HT1080 (cell line): ENCODE measurements at places on chromosomes 2 and 18.

DNA sequence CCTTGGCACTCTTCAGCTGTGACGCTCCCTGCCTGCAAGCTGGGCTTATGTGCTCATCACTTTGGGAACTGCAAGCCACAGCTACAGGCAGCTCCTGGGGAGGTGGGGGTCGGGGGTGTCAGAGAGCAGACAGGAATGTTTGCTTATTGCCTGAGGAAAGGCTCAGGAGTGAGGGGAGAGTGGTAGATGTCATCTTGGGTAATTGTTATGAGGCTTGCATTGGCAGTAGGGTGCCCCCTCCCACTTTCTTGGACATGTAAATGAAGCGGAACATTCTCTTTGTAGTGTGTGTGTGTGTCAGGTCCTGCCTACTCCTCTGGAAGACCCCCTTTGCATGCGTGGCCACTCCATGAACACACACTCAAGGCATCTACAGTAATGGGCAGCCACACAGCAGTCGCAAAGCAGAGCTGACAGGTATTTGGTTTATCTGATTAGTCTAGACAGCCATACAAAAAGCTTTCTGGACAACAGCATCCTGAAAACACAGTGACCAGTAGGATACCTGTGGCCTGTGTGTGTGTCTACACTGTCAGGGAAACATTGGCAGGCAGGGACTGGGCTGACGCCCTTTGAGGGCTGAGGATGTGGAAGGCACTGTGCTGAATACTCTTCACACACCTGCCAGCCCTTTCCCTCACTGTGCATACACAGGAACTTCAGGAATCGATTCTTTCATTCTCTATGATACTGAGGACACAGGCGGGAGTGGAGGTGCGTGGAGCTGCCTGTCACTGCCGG, 17.1 kb upstream of the MC2R start:
- DNase-seq = no peak

DNA sequence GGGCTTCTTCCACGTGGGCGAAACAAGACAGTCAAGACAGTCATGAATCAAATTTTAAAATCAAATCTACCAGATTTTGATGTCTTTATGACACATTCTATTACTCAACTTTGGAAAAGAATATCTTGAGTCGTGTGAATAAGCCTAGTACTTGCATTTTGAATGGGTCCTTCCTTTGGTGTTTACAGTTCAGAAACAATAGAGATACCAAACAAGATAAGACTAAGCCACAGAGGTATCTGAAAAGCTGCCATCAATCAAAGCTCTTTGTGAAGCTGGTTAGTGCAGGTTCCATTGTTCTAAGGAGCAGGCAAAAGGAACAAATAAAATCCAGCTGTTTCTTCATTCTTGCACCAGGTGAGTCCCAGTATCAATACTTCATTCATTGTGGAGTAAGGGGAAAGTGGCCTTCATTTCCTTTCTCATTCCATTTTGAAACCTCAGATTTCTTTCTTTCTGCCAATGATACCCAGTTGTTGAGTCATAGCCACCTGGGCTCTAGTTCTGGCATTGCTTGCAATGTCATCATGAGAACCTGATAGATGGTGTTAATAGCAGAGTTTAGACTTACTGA, 151.7 kb upstream of the L3MBTL4 start:
- DNase-seq = no peak

DNA sequence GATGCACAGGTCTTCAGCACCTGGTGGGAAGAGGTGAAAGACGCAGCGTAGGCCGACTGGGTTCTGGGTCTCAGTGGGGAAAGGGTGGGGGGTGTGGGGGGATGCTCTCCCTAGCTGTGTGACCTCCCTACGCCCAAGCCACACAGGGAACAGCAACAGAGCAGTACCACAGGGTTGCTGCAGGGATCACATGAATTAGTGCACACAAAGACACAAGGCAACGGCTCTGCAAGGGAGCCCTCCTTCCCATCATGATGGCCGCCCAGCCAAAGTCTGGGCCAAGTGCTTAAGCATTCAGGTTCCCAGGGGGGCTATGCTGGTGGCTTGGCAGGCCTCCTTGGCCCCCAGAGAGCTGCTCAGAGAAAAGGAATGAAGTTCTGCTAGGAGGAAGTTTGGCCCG, 28.2 kb upstream of the GBX2 start:
- DNase-seq = no peak

- DNase-seq = no peak
Observed at GRCh38 chr2:85185431-85185940, 52.3 kb downstream of the TCF7L1 start.

- DNase-seq = no peak
Observed at GRCh38 chr2:230924092-230924469, 961 bp downstream of the GPR55 start.

- DNase-seq = no peak
Observed at GRCh38 chr2:31207790-31208189, 9.5 kb downstream of the CAPN14 start.

DNA sequence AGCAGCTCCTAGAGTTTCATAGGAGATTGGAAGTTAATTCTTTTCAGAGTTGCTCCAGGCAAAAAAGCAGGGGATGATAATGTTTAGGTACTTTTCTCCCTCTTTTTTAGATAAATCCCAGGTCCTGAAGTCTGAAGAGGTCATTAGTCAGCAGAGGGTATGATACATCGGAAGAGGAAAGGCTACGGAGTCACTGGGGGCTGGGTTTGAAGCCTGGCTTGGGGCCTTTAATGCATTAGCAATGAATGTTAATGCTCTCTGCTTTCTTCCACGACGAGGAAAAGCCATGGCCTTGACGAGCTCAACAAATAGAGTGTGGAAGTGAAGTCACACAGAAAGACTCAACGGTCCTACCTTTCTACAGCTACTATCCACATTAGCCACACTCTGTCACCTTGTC, 235.1 kb downstream of the NCKAP5 start:
- DNase-seq = peak; percentile 56

DNA sequence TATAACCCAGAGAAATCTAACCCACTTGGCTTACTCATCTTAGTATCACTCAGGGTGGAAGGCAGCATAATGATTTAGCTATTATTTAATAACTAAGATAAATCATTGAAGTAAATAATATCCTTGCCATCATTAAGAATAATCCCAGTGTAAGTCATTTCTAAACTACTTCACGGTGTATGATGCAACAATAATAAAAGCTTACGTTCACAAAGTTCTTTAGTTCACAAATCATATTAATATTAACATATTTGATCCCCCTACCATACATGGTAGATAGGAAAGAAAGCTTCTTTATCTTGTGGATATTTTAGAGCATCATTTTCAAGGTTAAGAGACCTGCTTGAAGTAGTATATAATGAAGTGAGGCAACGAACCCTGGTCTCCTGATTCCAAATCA, 401.0 kb downstream of the NCKAP5 start:
- no peak for DNase-seq

DNA sequence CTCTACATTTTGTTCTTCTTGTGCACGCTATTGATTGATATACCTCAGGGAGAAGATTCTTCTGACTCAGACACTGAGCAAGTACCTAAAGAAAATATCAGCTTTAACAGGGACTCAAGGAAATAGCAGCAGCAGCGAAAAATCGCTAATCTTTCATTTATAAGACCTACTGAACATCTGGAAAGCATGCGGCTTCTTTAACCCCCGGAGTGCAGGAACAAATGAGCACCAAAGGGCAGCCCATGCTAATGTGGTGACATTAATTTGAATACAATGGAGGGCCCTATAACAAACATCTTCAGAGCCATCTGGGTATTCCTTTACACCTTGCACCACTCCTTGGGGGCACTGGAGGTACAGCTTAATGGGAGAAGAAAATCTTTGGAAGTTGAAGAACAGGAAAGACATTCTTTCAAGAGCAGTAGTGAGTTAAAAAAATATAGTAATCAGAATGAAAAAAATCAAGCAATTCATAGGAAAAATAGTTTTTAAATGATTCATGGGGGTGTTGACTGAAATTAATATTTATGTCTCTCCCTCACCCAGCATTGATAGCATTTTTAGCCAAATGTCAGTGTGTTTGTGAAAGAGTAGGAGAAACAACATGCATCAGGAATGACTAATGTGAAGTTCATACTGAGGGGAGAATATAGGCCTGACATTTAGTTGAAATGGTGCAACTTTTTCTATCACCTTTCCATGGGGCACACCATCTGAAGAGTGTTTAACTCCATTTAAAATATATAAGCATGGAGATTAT, 281.7 kb downstream of the HRH4 start:
- DNase-seq = no peak

DNA sequence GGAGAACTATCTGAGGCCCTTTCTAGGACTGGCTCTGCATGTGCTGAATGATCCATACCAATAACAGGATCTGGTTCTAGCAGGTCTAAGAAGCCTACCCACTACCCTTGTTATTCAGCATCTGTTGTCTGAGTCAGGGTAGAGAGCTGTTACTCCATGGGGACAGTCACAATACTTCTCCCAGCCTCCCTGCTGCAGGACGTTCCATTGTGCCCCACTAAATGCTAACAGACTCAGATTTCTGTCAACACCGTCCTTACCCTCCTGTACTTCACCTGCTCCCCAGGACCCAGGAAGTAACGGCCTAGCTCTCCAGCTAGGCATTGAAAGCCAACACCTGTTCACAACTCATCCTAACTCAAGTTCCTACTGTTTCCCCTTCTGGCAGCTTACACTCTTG, 719.7 kb upstream of the ID2 start:
- no peak for DNase-seq

DNA sequence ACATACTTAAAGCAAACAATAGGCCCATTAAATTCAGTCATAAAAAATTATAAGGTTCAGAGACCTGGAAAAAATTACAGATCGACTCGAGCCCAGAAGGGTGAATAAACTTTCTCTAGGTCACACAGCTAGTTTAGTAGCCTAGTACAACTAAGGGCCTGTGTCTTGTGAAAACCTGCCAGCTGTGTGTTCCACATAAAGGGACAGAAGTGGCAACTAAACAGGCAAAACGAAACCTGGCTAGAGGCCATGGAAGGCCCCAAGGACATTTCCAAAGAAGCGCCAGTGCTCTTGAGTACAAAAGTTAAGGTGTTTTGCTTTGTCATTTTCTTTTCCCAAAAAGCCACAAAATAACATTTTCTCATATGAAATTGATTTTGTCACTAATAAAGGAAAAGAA, 164.9 kb downstream of the L3MBTL4 start:
- no peak for DNase-seq

DNA sequence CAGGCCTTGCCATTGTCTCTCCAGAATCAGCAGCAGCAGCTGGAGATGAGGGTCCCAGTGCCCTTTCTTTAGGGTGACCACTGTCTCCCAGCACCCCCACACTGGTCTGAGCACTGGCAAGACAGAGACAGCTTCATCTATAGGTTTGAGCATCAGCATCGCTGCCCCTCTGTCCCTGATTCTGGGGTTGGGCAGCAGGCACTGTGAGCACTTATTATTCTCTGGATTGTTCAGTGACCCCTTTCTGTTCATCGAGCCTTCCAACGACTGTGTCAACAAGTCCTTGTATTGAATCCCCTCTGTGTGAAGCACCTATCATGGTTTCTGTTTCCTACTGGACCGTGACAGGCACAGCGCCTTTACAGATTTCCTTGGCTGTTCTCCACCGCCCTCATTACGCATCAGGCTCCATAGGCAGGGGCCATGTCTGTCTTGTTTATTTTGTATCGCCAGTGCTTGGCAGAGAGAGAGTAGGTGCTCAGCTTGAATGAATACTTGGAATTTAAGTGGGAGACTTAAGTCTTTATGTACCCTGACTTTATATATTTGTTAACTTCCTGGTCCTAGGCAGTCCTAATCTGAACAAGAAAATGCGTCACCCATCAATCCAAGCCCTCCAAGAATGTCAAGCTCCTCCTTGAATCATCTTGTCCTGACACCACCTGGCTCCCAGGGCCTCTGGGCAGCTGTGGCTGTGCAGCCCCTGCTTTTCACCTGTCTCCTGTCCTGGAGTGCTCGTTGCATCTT, 11.4 kb downstream of the MALL start:
- DNase-seq = no peak

- no peak for DNase-seq
Observed at GRCh38 chr2:197620133-197620532, 55.3 kb downstream of the RFTN2 start.

GRCh38 chr2:138814123-138814898, 34.1 kb upstream of the NXPH2 start:
- DNase-seq = no peak

- DNase-seq = peak; percentile 89
Observed at GRCh38 chr18:55405893-55406406, 182.0 kb downstream of the TCF4 start.

DNA sequence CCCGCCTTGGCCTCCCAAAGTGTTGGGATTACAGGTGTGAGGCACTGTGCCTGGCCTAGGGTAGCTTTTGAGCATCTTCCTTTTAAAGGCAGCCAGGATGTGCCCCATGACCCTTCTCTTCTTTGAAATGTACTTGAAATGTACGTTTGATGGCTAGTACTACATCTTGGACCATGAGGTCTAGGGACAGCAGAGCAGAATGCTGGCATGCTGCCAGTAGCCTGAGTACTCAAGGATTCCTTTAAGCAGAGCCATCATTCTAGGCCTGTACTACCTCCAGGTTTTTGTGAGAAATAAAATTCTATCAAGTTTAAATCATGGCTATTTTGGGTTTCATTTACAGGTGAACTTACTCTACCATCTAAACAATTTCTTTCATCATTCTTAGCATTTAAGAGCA, 2.9 kb upstream of the EML6 start:
- no peak for DNase-seq

DNA sequence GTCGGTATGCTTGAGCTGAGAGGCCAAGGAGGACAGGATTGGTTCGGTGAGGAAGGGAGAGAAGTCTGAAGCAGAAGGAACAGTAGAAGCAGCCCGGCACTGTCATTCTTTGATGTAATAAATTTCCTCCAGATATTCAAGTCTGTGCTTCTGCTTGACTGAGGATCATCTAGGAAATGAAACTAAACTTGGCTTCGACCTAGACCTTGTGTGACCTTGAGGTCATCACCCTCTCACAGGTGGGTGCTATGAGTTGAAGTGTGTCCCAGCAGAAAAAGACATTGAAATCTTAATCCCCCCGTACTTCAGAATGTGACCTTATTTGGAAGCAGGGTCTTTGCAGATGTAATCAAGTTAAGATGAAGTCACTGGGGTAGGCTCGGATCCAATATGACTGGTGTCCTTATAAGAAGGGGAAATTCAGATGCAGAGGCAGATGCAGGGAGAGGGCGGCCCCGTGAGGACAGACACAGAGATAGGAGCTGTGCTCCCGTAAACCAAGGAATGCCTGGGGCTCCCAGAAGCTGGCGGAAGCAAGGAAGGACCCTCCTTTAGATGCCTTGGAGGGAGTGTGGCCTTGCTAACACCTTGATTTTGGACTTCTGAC, 49.0 kb downstream of the PRKCE start:
- no peak for DNase-seq

GRCh38 chr18:33577685-33578517, at the start of gene ASXL3:
TSS of gene ASXL3 (plus strand) at chr18:33578219. CDS start at chr18:33578632, 413 bp downstream.
- DNase-seq = no peak

DNA sequence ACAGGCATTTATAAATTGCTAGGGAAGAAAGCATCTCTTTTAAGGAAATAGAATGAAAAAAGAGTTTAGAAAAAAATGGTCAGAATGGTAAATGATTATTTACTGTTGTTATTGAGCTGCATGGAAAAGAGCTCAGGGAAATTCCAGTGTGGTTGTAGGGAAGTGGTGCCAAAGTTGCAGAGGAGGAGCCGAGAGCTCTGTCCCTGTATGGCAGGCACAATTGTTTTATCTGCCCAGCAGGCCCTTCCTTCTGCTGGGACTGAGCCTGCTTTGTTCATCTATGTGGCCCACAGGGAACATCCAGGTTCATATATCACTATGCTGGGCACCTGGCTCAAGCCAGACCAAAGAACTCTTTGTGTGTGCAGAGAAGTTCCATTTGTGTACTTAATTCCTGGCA, 80.8 kb upstream of the AGAP1 start:
- DNase-seq = no peak
